Activated naive CD4-positive, alpha-beta T cell treated with Interleukin-2 at 50 U/mL for 16 hours (primary cell): ENCODE measurements at places on chromosomes 5 and 9.
A peak's percentile ranks its signal among the peaks of the same experiment; 100 is the strongest.

- DNase-seq: no peak
Measured at GRCh38 chr9:20658677-20659473, 25.2 kb upstream of the FOCAD start.

GRCh38 chr9:38423273-38423972 is 831 bp downstream of the IGFBPL1 start:
- no peak for DNase-seq

DNA sequence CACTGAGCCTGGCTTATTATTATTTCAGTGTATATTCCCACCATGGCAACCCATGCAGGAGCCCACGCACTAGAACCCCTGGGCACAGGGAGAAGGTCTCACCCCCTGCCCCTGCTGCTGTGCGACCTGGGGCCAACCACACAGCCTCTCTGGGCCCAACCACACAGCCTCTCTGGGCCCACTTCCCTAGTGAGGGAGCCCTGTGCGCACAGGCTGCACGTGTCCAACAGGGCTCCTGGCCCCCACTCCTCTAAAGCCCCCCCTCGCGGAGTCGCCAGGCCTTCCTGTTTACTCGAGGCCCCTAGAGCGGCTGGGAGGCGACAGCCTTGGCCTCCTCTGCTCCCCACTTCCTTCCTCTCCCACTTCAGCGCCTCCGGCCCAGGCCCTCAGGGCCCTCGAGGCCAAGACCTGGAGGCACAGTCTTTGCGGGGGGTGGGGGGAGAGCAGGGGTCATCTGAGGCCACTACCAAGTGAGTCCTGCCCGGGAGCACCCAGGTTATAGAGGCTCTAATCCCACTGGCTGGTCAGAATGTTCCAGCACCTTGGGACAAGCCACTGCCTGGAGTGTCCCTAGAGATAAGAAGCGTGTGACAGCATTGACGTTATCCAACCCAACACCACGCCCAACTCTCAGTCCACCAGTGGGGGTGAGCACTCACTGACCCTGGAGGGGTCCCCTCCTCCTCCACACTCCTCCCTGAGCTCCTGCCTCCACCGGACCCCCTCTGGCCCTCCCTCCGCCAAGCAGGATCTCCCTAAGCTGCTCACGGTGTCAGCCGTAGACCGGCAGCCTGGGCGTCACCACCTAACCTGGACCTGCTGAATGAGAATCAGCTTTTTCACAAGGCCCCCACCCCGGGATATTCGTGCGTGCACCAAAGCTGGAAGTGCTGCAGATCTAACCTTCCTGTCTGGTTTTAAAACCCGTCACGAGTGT is 7.9 kb upstream of the ENG start:
- DNase-seq: peak; percentile 36

- no peak for DNase-seq
Measured at GRCh38 chr9:35914301-35914807, 5.1 kb downstream of the SPAAR start.

DNA sequence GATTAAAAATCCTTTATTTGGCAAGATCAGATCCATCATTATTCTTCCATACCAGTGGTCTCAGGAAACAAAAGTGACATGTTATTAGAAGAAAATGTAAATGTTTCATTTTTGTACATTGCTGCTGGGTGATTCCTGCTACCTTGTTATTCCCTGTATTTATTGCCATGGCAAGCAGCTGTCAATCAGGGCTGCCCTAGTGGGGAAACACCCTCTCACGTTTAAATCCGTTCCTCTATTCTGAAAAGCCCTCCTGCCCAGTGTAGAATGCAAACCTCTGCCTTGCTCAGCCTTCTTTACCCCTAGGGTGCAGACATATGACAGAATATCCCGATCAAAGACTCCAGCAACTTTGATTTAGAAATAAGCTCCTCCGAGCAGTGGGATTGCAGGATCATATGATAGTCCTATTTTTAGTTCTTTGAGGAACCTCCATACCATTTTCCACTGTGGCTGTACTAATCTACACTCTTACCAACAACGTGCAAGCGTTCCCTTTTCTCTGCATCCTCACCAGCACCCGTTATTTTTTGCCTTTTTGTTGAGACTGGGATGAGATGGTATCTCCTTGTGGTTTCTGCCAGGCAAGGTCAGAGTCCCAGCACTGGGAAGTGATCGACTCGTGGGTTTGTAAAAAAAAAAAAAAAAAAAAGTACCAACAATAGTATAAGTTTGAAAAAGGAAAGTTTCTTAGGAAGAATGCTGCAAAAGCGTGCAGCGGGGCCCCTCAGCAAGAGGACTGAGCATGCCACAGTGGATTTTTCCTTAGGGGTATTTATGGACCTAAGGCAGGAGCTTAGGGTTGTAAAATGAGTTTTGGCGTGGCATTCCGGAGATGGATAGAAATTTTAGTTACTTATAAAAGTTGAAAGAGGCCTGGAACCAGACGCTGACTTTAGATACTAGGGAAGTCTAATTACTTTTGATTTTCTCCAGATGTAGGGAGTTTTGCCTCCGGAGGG is 66.7 kb downstream of the HRH2 start:
- no peak for DNase-seq

- no peak for DNase-seq
Measured at GRCh38 chr9:136572003-136572827, 26.4 kb upstream of the NOTCH1 start.

DNA sequence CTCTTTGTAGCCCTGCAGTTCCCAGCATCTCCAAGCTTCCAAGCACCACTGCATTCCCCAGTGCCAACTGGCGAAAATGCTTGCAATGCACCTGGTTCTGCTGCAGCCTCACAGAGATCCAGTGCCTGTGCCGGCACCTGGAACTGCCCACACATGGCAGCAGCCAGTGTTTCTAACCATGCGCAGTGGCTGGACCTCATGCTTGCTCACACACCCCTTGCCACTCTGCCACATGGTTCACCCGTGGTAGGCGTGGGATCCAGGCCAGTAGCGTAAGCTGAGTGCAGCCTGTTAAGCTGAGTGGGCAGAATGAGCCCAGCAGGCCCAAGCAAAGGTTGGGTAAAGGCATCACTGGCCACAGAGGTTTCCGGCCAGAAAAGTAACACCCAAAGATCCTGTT is 214.1 kb upstream of the VLDLR start:
- no peak for DNase-seq
